AG09319 (cell line): ENCODE measurements at places on chromosomes 7 and 10.

- peak; percentile 92 for DNase-seq
These were observed 6.3 kb downstream of the ABCC2 start for GRCh38 chr10:99788598-99789256.

DNA sequence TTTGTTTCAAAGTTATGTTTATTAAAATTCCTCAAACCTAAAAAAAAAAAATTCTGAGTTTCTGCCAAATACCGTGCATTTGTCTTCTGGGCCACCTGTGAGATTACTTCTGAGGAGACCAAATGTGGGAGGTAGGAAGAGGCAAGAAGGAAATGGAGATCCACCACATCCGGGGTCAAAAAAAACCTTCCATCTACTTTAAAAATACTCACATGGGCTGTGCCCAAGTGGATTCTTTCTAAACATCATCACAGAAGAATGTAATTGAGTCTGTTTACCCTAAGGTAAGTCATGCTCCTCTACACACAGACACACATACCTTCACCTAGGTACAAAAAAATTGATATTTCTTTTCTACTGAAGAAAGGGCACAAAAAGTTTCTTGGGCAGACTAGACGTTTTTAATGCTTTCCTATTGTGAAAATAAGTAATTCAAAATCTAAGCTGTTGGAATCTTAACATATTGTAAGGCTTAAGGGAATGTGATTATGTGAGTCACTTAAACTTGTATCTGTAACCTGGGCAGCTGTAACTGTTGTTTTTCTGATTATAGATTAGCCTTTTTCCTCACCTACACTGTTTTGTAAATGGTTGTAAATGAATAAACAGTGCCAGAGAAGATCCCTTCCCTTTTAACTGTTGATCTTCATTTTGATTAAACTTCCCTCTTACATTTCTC lies 19.1 kb upstream of the SPOCK2 start:
- DNase-seq = no peak

GRCh38 chr10:76866841-76867586 lies 770.6 kb downstream of the KCNMA1 start:
- no peak for DNase-seq

DNA sequence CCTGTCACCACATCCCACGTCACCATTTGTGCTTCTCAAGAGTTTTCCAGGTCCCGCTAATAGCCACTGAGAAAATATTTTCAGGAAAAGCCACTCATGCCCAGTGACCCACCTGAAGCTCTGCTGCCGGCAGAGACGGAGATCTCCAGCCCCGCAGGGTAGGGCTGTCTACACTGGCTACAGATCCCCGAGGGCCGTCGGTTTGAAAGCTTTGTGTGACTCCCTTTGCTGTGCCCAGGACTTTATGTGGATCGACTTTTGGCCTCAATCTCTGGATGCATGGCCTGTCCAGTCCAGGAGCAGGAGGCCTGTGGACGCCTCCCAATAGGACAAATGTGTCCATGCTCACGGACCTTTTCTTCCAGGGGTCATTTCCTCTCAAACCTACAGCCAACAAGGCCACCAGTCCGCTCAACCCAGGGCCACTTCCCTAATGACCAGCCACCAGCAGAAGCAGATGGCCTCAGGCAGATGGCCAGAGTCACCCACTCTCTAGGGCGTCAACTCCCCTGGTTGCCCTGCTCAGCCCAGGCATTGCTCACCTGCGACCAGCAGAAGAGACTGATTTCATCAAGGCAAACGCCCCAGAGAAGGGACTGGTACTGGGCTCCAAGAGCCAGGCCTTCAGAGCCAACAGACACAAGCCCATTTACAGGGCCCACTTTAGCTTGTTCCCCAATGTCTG lies 76.4 kb downstream of the OAT start:
- no peak for DNase-seq

GRCh38 chr10:72386916-72387586 lies 32.3 kb upstream of the DNAJB12 start:
- DNase-seq = no peak

- DNase-seq = no peak
These were observed 518.2 kb upstream of the SEMA3D start for GRCh38 chr7:85705076-85705475.

GRCh38 chr7:22810843-22811242 lies 11.8 kb downstream of the TOMM7 start:
- no peak for DNase-seq

DNA sequence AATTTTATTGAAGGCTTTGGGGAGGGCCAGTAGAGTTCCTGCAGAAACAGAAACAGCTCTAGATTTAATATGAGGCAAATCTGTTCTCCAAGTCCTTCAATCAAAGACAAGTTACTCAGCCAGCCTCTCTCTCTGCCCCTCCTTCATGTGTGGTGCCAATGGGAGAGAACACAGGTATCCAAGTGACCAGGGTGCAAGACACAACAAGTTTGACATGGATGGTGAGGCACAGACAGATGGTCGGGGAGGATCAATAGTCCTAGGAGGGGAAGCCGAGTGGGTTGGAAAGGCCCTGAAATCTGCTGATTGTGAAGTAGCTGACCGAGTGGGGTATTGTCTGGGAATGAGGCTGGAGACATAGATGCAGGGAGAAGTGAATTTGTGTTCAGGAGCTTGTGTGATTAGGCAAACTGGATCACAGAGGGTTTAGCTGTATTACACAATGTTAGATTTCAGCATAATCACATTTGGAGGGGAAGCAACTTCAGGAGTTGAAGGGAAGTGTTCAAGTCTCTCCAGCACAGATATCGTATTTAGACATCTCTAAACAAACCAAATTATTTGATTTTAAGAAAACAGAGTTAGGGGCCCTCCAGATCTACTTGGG lies 1.5 kb downstream of the GIMAP1 start:
- DNase-seq = no peak

- DNase-seq = no peak
These were observed 27.2 kb downstream of the CACNA2D1 start for GRCh38 chr7:82416402-82416801.

- DNase-seq = no peak
These were observed at the start of gene MUC3A for GRCh38 chr7:100949227-100949932. TSS of gene MUC3A (plus strand) at chr7:100949534. CDS start at chr7:100949625, 91 bp downstream.

DNA sequence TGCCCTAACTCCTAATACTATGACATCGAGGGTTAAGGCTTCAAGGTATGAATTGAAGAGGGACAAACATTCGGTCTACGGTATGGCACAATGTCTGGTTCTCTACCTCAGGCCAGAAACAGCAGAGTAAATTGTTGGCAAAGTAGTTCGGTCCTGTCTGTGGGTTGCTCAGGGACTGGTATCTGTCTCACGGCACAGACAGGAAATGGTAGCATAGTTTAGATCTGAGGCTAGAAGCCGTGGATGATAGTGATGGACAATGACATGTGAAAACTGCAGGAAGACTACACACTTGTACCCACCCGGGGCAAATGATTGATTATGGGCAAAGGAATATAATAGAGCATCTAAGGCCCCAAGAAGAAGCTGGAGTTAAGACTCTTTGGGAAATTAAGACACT lies 106.2 kb downstream of the TWIST1 start:
- DNase-seq = no peak

GRCh38 chr7:132247995-132248618 lies 328.2 kb downstream of the PLXNA4 start:
- no peak for DNase-seq

DNA sequence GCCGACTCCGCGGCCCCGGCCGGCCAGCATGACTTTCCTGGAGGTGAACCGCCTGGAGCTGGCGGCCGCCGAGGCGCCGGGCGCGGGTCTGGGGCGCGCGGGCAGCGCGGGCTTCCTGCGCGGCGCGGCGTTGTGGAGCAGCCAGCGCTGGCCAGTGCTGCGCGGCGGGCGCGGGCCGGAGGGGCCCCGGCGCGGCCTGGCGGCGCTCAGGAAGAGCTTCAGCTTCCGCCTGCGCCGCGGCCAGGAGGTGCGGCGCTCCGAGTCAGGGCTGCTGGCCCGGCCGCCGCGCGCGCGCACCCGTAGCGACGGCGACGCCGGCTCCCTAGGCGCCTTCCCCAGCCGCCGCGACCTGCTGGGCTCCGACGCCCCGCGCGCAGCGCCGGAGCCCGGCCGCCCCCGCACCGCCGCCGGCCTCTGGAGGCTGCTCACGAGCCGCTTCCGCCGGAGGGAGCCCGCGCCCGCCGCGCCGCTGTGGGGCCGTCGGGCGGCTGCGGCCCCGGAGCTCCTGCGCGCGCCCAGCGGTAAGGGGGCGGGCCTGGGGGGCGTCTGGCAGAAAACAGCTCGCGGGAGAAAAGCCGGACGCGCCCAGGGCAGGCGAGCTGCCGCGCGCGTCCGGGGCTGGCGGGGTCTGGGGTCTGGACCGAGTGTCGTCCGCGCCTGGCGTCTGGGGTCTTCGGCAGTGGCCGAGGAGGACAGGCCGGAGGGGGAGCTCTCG lies 29.0 kb downstream of the AGAP3 start:
- no peak for DNase-seq

DNA sequence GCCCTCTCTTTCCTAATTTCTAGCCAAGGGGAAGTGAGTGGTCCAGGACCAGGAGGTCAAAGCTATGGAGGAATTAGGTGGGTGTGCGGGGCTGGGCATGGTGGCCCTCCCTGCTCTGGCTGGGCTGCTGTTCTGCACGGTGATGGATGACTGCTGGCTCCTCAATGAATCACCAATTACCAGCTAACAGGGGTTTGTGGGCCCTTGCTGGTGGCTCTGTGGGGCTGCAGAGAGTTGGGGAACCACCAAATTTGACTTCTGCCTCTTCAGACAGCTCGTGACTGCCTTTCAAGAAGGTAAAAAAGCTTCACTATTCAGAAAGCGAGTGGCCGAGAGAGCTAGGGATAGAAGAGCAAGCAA lies 35.0 kb upstream of the HABP2 start:
- DNase-seq = no peak

DNA sequence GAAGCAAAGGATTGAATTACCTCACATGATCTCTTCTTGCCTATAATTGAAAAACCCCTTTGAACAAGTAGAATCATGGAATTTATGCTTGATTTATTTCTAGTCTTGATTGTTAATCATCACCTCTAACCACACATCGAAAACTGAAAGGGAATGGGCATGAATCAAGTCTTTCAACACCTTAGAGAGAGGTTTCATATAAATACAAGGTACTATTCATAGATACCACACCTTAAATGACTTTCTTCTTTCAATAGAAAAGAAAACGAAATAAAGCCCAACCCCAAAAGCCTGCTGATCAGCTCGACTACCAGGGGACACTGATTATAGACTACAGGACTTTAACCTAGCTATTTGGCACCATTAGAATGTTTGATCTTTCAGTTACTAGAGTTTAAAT lies 128.6 kb upstream of the PTPRZ1 start:
- no peak for DNase-seq

GRCh38 chr7:142855114-142855743 lies 353 bp downstream of the EPHB6 start:
- DNase-seq = no peak

GRCh38 chr10:30055226-30055662 lies 4.1 kb downstream of the JCAD start:
- no peak for DNase-seq

DNA sequence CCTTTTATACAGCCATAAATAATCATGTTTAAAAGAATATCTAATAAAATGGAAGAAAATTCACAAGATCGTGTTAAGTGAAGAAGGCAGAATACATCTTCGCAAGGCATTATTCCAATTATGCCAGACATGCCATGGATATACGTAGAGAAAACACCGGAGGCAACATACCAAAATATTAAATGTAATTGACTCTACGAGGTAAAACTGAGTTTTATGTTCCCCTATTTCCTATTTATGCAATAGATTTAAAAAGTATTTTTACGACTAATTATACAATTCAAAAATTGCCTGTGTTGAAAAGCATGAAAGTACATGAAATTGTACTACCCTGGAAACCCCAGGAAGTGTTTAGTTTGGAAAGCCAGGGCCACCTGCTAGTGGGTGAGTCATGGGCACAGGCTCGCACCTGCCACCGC lies 936 bp upstream of the REPIN1 start:
- DNase-seq = no peak

GRCh38 chr10:90879062-90879461 lies 7.3 kb downstream of the RPP30 start:
- DNase-seq = no peak

DNA sequence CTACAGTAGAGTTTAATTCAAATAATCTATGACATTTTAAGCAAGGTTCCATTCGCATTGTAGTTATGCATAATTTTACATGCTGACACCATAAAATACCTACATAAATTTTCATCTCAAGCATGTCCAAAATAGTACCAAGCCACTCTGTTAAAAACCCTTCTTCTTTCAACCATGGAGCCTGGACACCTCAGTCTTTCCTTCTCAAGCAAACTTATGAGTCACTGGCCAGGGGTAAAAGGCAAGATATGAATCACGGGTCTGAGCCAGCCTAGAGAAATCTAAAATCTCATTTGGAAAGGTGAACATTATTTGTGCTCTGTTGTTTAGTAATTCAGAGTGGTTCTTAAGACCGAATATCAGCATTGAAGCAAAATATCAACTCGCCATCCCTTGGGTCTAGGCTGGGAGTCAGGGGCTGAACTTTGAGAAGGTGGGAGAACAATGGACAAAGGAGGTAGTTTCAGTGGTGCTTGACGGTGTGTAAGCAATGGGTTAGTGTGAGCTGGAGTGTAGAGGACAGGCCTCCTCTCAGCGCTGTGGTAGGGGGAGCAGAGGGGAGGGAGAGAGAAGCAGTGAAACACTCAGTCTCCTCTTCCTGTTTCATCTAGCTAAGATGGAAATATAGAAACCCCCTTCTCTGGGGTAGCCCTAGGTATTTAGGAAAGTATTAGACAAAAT lies 19.1 kb upstream of the GPAM start:
- no peak for DNase-seq

DNA sequence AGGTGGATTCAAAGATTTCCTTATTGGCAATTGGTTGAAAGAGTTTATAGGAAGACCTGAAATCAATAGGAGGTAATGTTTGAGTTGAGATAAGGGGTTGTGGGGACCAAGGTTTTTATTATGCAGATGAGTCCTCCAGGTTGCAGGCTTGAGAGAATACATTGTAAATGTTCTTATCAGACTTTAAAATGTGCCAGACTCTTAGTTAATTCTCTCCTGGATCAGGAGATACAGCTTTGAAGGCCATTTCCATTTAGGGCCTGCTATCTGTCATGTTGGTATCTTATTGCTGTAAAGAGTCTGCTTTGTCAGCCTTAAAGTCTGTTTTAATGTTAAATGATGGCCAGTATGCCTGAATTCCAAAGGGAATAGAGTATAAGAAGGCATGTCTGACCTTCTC lies 61.8 kb upstream of the CALCR start:
- DNase-seq = no peak

GRCh38 chr7:110944966-110945644 lies 145.8 kb upstream of the LRRN3 start:
- DNase-seq = no peak

DNA sequence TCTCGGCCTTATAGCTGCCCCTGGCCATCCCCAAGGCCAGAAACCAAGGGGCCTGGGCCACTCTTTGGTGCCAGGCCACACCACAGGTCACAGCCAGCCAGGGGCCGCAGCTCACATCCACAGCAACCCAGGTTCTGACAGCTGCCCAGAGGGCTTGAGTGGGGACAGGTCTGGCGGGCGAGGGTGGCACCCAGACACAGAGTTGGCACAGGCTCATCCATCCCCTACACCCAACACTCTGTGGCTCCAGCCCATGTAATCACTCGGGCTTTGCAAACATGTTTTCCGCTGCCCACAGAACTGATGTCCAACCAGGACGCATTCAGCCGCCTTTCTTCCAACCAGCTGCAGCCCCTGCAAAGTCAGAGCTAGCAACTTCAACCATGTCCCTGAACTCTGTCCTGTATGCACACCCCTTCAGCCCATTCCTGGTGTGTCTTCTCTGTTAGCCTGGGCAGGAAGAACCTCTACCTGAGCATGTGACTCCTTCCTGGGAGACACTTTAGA lies 57.7 kb upstream of the PPP2R2D start:
- DNase-seq = no peak

- no peak for DNase-seq
These were observed 113.4 kb downstream of the SRI start for GRCh38 chr7:88106434-88106833.
